ENCODE measurements at places on chromosomes 7 and 10.

DNA sequence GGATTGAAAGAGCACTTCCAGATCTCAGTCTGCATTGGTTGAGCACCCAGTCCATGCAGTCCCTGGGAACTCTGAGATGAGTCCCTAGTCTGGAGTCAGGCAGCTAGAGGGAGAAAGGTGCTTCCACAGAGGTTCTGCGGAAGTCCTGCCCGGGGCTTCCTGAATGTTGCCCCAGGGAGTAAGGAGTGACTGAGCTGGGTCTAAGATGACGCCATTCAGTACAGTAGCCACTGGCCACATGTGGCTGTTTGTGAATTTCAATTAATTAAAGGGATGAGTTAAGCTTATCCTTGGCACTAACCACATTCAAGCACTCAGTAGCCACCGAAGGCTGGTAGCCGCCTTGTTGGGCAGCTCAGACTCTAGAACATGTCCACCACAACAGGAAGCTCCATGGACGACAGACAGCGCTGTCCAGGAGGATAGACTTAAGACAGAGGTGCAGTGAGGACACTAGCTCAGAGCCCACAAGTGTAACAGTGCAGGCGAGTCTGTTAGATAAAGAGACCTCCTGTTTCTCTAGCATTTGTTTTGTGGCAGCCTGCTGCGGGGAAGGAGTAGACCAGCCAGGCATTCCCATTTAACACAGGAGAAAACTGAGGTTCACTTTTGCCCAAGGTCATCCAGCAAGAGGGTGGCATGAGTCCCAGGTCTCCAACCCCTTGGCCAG lies 101.6 kb upstream of the PPIF start:
- DNase-seq, result no peak

DNA sequence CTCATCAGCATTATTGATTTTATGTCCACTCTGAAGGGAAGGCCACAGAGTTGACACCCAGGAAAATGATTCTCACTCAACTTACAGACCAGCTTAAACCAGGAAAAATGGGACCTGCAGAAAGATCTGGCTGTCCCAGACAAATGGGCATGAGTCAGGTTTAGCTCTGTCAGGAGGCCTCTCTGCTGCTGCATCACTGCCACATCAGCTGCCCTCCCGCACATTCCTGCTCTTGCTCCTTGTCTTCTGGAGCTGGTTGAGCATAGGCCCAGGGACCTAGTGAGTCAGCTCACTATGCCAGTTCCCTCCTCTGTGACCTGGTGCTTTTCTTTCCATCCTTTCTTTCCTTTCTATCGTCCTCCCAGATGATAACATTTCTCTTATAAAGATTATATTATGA lies 18.8 kb upstream of the SMNDC1 start:
- no peak for DNase-seq

- no peak for DNase-seq
Measured at GRCh38 chr7:150657526-150657925, 25.3 kb upstream of the GIMAP6 start.

DNA sequence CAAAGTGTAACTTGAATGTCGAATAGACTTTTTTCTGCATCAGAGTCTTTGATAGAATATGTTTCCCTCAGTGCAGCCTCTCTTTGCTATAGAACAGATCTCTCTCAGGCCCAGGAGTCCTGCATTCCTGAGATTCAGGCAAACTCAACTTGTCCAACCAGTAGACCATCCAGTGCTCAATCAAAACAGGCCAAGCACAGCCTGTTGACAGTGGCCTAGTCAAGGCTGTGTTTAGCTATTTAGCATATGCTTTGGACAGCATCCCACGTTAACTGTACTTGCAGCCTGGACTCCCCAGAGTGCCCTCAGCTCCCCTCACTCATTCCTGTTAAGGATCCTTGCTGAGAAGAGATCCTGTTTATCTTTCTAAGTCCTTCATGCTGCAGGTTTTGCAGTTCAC lies 16.3 kb downstream of the OR6V1 start:
- no peak for DNase-seq

GRCh38 chr7:95669513-95669912 lies 73.2 kb upstream of the PDK4 start:
- no peak for DNase-seq

GRCh38 chr7:151046603-151047573 lies 1.4 kb upstream of the ASIC3 start:
- DNase-seq, result no peak

DNA sequence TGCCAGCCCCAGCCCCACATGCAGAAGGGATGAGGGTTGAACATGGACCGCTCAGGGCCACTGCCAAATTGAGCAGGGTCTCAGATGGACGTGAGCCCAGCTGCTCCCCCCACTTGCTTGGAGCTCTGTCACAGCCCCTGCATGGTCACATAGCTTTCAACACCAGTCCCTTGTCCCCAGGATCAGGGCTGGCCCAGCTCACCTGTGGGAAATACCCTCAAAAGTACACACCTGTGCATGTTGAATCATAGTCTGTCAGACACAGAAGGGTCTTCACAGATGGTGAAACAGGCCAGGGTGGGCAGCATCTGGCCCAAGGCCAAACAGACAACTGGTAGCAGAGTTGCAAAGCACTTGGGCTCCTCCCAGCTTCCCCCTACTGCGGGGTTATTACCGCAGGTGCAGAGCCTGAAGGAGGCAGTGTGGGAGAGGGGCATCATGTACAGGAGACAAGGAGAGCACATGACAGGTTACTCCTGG lies 77.6 kb upstream of the UNC5B start:
- no peak for DNase-seq

DNA sequence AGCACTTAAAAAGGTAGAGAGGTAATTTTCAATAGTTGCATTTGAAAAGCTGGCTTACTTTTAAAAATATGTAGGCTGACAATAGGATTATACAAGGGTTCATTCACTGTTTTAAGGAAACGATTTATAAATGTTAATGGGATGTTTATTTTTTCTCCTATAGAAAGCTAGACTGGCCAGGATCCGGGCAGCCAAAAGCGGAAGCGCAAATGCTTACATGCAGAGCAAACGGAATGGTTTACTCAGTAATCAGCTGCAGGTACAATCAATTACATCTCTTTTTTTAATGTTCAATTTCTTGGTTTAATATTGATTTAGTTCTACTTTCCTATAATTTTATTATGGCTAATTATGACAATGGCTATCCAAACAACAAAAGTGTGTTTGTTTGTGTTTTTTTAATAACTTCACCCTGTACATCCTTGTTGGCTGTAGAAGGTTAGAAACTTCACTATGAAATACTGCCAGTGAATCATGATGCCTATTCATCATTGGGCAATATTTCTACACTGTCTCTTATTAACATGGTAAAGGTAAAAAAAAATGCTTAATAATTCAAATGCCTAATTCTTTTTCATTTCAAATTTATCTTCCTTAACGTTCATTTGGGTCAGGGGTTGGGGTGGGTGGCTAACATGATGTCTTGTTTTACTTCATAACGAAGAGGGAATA lies 116.4 kb downstream of the TSPAN12 start:
- DNase-seq, result no peak

GRCh38 chr10:100828738-100829096 lies 83.3 kb downstream of the PAX2 start:
- DNase-seq, result no peak

GRCh38 chr7:16479161-16479560 lies 13.6 kb upstream of the SOSTDC1 start:
- DNase-seq, result no peak

DNA sequence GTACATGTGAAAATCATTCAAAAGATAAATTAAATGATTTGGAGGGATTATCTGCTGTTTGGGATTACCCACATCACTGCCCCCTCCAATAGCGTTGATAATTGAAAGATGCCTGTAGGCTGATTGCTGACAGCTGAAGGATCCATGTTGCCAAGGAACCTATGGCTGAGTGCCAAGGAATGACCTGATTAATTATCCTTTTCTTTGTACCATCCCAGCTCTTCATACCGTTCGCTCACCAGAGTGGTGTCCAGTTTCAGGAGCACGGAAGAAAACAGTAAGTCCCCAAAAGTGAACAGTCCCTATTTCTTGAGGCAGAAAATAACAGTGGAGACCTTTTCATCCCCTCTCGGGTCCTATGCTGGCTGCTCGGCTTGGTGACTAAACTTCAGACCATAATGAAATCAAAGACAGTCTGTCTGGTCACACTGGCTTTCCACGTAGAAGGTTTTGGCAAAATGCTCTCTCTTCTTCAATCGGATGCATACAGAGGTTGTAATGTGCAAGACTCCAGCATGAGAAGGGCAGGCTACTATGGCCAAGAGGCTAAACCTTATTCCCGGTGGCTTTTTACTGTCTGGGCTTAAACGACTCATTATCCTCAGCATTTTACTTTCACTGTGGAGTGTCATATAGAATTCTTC lies 108.8 kb downstream of the SPAG6 start:
- DNase-seq, result no peak

DNA sequence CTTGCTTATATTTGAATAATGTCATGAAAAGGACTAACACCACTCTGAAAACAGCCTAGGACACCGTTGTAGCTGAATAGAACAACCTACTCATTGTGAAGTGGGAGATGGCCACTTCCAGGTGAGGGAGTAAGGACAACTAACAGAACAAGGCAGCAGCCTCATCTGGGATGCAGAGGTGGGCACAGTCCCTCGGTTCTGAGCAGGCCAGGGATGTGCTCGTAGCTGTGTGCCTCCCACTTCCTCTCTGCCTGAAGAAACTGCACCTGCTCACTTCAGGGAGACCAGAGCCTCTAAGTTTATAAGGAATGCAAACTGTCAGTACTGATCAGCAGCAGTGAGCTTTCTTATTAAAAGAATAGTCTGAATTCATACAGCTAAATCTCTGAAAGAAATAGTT lies 2.5 kb downstream of the VSTM4 start:
- no peak for DNase-seq

DNA sequence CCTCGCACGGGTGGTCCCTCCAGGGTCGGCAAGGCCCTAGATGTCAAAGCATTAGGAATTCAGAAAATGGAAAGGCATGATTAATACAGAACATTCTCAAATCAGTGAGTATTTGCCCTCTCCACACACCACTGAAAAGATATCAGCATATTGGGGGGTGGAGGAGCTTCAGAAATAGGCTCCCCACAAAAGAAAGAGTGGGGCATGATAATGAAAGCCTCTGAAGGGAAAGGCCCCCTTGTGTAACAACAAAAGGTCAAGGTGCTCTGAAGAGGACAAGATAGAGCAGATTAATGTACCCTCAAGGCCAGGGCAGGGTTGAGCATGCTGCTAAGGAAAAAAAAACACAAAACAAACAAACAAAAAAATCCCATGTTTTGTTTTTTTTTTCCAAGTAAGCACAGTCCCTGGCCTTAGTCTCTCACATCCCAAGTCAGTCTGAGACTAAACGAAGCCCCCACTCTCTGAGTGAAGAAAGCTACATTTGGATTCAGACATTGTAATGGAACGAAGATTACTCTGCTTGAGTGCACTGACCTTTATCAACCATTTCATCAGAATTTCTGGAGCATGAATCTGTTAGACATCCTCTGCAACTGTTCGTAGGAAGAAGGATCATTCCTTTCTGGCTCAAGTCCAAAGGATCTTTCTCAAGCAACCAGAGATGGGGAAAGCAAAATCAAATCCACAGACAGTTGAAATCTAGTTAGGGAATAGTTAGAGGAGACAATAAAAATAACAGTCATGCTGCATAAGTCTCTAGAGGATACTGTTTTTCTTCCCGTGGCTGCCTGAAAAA lies 27.4 kb upstream of the DGKI start:
- no peak for DNase-seq

GRCh38 chr7:126840869-126841268 lies 411.9 kb downstream of the GRM8 start:
- no peak for DNase-seq

DNA sequence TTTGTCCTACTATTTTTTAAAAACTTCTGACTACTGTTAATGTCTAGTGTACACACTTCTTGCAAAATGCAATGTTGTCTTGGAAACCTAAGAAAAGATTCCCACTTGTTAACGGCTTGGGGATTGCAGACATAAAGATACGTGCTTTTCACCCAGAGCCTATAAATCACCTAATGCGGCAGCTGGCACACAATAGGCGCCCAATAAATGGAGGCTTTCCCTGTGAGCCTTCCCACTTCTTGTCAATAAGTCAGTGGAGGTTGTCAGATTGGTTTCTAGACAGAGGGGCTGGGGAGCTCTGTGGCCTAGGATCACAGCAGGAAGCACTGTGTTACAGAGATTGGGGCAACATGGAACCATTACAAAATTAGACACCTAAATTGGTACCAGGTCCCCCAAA lies 74.7 kb downstream of the VSTM4 start:
- DNase-seq, result no peak

- no peak for DNase-seq
Measured at GRCh38 chr7:146858690-146859089, 742.1 kb downstream of the CNTNAP2 start.

DNA sequence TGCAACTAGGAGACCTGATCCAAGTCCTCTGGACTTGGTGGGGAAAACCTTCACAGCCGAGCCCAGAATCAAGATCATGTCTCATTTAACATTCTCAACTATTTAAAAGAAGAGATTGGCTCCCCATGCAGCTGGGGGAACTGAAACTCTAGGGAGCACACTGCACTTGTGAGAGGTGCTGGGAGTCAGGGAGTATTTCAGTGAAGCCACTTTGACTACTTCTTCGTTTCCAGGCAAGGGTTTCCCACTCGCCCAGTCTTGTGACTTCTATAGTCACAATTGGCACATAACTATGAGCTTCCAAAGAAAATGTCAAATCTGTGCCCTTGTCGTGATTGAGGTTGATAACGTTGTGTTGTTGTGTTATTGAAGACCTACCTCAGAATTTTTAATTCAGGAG lies 62.9 kb downstream of the AKR1B1 start:
- no peak for DNase-seq

GRCh38 chr7:155084969-155085368 lies 14.8 kb downstream of the HTR5A start:
- DNase-seq, result no peak

DNA sequence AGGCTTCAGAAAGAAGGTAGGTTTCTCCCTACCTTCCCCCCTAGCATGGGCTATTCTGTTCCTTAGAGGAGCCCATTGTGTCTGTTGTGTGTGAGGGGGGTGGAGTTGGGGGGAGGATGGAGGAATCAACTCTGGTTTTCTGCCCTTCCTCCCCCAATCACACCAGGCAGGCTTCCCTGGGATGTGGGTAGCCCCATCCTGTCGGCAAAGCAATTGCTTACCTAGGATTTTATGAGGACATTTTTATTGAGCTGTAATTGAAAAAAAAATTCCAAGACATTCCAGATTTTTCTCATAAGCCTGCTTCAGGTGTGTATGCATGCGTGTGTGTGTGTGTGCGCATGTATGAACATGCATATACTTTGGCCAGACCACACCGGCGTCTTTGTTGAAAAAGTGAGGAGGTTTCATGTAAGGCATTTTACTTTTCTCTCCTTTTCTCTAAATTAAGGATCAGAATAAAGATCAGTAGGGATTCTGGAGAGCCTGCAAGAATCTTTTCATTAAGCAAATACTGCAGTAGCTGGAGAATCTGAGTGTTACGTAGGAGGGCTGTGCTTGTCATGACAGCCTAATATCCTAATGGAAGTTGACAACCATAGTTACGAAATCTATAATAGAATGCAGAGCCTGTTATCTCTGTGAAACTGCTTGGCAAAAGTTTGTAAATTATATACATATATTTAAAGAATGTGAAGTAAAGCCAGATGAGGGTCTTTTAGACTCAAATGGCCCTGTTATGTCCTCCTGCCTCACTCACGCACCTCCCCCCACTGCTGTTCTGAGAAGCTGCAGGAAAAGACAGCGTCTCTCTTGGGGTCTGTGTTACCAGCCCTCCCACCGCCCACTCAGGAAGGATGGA lies 27.3 kb upstream of the SAMD8 start:
- DNase-seq, result no peak

- DNase-seq, result no peak
Measured at GRCh38 chr10:27744802-27745731, 552 bp downstream of the MKX start.

Measured in esophagus squamous epithelium (tissue), 5 donors.